CD8-positive, alpha-beta T cell (primary cell): ENCODE measurements at places on chromosomes 4 and X. TPM values are rescaled to one million over a fixed set of nuclear protein-coding genes. Genes with fewer than 3 reads are reported as not detected.

GRCh38 chr4:169062897-169063244 lies 52.8 kb upstream of the CBR4 start:
- no peak for DNase-seq

DNA sequence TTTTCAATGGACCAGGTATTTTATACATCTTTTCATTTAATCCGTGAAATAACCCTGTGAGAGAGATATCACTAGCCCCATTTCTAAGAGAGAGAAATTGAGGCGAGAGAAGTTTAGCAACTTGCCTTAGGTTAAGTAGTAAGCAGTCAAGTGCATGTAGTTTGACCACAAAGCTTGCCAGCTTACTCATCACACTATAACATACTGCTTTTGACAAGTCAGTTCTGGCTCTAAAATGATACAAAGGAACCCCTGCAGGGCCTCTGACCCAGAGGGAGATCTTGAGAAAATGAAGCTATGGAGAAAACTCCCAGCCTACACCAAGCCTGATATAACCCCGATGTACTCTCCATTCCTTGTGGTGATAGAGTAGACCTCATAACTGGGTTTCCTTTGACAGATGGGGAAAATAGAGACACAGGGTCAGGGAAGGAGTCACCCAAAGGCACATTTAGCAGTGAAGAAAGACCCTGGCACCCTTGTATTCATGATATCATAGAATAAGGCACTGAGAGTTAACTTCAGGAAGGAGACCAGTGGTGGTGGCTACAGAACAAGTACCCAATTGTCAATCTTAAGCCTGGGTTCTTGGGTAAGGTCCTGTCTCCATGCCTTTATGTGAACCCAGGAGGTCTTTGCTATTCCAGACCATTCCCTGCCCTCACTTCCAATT lies 60.2 kb upstream of the MSN start:
- DNase-seq, result no peak

GRCh38 chr4:158155656-158156356 lies 17.0 kb downstream of the GASK1B start:
- no peak for DNase-seq

DNA sequence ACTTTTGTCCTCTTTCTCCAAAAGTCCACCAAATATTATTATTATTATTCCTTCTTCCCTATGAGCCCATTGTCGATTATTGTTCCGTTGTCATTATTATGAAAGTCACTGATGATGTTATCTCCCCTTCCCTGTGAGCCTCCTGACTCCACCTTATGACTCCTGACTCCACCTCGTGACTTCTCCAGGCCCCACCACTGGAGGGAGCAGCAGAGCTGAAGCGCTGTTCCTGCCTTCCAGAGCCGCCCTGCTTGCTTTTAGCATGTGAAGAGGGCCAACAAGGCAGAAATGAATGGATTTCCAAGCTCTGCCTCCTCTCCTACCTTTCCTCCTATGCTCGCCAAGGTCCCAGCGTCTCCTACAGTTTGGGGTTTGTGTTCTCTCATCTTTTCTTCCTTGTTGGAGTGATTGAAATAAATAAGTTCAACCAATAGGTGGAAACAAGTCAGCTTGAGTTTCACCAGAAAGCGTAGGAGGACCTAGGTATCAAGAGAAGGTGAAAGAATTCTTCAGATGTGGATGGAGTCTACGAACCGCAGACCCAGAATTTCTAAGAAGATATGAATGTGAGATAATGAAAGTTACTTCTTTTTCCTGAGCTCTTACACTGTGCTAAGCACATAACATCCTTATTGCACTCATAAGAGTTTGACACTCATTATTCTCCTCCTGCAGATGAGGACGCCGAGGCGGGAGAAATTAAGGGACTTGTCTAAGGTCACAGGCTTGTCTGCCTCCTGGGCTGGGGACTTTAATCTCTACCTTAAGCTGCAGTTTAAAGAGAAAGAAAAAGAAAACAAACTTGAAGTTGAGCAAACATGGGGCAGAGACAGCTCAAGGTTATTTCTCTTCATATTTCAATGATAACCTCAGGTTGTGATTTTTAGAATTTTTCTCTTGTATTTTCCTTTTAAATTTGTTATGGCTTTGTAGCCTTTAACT lies 26.1 kb downstream of the IGSF1 start:
- no peak for DNase-seq

DNA sequence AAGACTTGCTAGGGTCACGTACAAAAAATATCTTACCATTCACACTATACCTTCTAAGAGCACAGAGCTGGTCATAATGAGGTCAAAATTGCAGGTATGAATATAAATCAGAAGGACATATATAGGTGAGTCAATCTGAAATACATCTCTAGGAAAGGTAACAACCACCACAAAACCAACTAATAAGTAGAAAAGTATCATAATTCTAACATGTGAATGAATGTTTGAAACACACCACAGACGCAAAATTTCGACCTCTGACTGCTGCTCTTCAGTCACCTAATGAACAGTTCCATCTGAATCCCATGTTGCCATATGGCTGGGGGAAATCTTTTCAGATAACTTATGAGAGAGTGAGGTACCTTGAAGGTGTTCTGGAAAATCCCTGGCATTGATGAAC lies 22.1 kb downstream of the STAP1 start:
- no peak for DNase-seq

GAGE12J gene
- total RNA-seq, result not detected

IL2 gene
- 1.0 TPM for total RNA-seq

DNA sequence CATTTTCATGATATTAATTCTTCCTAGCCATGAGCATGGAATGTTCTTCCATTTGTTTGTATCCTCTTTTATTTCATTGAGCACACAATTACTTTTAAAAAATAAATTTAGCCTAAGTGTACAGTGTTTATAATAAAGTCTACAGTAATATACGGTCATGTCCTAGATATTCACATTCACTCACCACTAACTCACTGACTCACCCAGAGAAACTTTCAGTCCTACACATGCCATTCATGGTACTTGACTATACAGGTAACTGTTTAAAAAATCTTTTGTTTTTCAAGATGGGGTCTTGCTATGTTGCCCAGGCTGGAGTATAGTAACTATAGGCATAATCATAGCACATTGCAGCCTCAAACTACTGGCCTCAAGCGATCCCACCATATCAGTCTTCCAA lies 348.1 kb downstream of the RAPGEF2 start:
- DNase-seq, result no peak

CCDC149 gene
- total RNA-seq, result not detected

GRCh38 chrX:54248309-54248708 lies 65.3 kb upstream of the FAM120C start:
- DNase-seq, result no peak

GPRIN3 gene
- total RNA-seq, result 34.4 TPM

DNA sequence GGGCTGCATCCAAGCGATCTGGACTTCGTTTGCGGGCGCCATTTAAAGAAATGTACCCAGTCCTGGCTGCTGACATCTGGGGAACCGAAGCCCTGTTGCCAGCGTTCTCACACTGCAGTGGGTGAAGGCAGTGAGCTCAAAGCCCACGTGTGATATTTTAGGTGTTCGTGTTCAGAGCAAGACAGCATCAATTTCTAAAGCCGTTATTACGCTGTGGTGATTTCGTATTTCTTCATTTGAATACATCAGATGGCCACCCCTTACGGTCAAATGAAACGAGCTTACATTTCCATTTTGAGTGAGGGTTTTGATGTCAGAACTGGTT lies 376 bp upstream of the C4orf36 start:
- no peak for DNase-seq

- DNase-seq, result no peak
Observed at GRCh38 chrX:24553011-24553410, 87.9 kb downstream of the PDK3 start.

GRCh38 chr4:174764105-174764729 lies 64.8 kb downstream of the GLRA3 start:
- DNase-seq, result no peak

DNA sequence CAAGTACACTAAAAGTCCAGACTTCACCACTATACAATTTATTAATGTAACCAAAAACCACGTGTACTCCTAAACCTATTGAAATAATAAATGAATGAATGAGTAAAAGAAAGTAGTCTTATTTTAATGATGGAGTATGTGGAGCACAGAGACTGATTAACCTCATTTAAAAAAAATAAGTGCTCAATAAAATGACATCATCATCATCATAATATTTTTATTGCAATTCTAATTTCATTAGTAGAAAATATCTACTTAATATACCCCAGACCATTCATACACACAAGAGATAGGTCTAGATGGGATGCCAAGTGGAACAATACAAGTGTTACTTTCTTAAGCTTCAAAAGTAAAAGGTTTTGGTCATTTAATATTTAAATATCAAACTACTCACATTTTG lies 133.1 kb downstream of the ASB9 start:
- DNase-seq, result no peak

DNA sequence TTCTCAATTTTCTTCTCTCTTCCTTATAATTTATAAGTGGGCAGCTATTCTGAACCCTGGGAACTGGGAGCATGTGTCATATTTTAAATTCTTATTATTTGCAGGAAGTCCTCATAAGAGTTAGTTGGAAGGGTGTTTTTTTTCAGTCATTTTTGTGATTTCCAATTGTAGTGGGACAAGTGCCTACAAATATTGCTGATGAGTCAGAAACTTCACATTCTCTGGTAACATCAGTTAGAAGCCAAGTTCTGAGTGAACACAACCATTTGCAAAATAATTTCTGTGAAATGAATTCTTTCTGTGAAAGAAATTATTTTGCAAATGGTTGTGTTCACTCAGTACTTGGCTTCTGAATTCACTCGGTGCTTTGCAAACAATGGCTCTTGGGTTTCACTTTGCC lies 20.8 kb upstream of the NWD2 start:
- DNase-seq, result no peak

GRCh38 chr4:101596781-101597552 lies 193.6 kb upstream of the BANK1 start:
- peak; percentile 64 for DNase-seq

DRD5 gene
- not detected for total RNA-seq

DNA sequence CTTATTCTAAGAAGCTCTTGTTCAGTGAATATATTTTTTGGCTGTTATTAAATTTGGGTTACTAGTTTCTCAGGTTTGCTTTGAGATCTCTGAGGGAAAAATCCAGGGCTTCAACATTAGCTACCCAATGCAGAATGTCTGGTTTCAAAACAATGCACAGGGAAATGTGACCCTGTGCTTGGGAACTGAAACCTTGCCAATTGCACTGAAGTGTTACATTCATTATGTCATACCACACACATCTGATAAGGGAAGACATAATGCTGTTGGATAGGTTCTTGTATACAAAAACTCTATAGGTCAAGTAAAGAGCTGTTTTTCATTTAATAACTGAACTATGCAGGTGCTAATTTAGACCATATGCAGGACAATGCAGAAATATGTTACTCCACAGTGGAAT lies 345.3 kb upstream of the BMP3 start:
- no peak for DNase-seq

KIAA1210 gene
- not detected for total RNA-seq

DNA sequence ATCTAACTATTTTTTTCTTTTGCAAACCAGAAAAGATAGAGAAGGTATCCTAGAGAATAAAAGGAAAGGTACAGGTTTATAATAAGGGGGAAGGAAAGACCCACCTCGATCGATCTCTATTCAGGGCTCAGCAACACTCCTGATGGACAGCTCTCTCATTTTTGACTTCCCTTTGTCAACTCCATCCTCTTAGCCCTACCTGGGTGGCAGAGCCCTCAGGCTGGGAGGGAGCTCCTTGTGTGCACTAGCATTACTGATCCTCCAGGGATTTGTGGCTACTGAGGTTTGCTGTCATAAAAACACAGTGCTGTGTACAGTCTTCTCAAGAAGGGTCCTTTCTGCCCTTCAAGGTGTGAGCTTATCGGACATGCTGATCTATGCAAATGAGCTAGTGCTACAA lies 111.0 kb downstream of the MID1 start:
- DNase-seq, result no peak

ATP7A gene
- 15.3 TPM for total RNA-seq

- no peak for DNase-seq
Observed at GRCh38 chr4:11691236-11691635, 262.5 kb upstream of the HS3ST1 start.

TENT5D gene
- not detected for total RNA-seq

- DNase-seq, result no peak
Observed at GRCh38 chr4:182752158-182752910, 164.9 kb downstream of the DCTD start.

- DNase-seq, result no peak
Observed at GRCh38 chr4:169121861-169122382, 111.9 kb upstream of the CBR4 start.

- DNase-seq, result peak; percentile 31
Observed at GRCh38 chrX:47936224-47936939, 67.4 kb downstream of the ZNF182 start.

C4orf50 gene
- total RNA-seq, result 0.22 TPM

GRCh38 chr4:158949099-158949498 lies 153.8 kb upstream of the RAPGEF2 start:
- no peak for DNase-seq

GRCh38 chr4:10162341-10163000 lies 45.9 kb upstream of the WDR1 start:
- DNase-seq, result no peak

- no peak for DNase-seq
Observed at GRCh38 chr4:3107691-3108121, 33.2 kb downstream of the HTT start.

- DNase-seq, result no peak
Observed at GRCh38 chr4:30653291-30653690, 66.9 kb upstream of the PCDH7 start.

GRCh38 chr4:110344165-110344564 lies 131.8 kb upstream of the ENPEP start:
- no peak for DNase-seq

- no peak for DNase-seq
Observed at GRCh38 chrX:47571215-47571614, 10.2 kb downstream of the ARAF start.

- DNase-seq, result no peak
Observed at GRCh38 chrX:11619441-11619840, 46.3 kb downstream of the ARHGAP6 start.

TRMT2B gene
- 28.0 TPM for total RNA-seq

DNA sequence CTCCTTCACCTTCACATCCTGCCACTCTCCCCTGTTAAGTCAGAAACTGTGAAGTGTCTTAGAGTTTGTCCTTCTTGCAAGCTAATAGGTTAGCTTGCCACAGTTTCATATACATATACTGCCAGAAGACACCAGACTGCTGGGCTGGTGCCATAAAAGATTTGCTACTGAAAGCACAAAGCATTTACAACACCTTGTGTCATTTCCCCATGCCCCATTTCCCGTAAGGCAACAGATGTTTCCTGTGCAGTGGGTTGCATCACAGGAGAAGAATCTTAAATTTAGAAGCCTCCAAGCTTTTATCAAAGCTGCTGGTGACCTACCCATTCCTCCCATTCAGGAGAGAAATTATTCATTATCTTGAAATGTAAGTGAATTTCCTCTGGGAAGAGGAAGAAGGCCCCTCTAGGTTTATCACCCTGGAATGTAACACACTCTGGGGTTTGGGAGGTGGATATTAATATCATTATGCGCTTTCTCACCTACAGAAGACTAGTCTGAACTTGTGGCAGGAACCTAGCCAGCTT lies 34.5 kb upstream of the RAB33B start:
- no peak for DNase-seq

GRCh38 chr4:15931451-15932210 lies 6.9 kb downstream of the FGFBP1 start:
- no peak for DNase-seq

GRCh38 chrX:151879856-151880255 lies 32.8 kb upstream of the MAGEA4 start:
- DNase-seq, result no peak
